ENCODE measurements at places on chromosomes 3 and 15.

- DNase-seq, result no peak
Measured at GRCh38 chr3:126921085-126921824, 61.7 kb upstream of the PLXNA1 start.

- DNase-seq, result no peak
Measured at GRCh38 chr3:99482191-99482590, 156.2 kb upstream of the COL8A1 start.

- no peak for DNase-seq
Measured at GRCh38 chr3:111616417-111617105, 21.4 kb upstream of the ZBED2 start.

DNA sequence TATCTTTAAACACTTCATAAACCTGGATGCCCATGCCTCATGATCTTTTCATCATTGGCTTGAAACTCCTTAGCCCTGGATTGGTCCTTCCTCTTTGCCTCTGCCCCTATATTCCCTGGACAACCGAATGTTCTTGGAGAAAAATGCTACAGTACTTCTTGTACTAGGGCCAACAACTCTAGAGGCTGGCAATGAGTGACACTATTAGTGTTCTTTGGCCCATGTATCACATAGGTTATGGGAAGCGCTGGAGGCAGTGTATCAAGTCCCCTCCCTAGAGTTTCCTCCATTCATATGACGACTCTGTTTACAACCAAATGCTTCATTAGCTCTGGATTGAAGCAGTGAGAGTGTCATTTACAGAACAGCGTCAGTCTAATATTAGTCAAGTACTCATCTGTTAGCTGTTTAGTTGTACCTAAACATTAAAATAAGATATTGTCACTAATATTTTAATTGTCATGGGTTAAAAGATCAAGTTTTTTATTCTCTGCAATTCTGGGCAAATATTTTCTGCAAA, 66.4 kb upstream of the MYO5C start:
- DNase-seq, result no peak

GRCh38 chr3:41290736-41291135, 91.4 kb downstream of the CTNNB1 start:
- no peak for DNase-seq

DNA sequence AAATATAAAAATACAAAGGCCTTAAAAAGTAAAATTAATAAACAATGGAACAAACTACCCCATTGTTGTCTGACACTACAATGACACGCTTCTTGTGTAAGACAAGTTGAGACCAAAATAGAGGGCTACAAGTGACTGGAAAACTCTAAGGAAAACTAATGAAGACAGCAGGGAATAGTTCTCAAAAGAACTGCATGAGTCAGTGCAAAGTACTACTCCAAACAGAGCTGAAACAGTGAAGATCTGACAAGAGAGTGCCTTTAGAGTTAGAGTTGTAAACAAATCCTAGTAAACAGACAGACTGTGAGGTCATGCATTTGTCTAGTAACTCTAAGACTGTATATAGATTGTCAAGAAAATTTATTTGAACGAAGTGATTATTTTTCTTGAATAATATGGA, 233.9 kb downstream of the BBX start:
- no peak for DNase-seq

GRCh38 chr3:116020495-116020894, 397.2 kb downstream of the GAP43 start:
- DNase-seq, result no peak

- DNase-seq, result no peak
Measured at GRCh38 chr3:129059311-129059958, 1.1 kb upstream of the GP9 start.

DNA sequence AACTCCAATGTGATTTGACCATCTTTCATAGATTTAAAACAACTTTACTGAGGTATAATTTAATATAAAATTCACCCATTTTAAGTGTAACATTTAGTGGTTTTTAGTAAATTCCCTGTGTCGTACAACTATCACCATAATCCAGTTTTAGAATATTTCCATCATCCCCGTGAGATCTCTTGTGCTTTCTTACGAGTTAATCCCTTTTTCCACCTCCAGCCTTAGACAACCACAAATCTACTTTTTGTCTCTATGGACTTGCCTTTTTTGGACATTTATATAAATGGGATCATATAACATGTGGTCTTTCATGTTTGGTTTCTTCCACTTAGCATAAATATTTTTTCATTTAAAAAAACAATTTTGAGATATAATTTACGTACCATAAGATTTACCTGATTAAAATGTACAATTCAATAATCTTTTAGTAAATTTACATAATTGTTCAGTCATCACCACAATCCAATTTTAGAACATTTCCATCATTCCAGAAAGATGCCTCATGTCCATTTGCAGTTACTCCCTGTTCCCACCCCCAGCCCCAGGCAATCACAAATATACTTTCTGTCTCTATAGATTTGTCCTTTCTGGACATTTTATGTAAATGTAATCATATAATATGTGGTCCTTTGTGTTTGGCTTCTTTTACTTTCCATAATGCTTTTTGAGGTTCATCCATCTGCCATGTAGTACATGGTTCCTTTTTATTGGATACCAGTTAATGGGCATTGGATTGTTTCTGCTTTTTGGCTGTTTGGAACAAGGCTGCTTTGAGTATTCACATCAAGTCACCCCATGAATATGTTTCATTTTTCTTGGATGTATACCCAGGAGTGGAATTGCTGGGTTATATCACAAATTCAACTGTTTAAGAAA, 3.1 kb downstream of the OXSR1 start:
- DNase-seq, result no peak

DNA sequence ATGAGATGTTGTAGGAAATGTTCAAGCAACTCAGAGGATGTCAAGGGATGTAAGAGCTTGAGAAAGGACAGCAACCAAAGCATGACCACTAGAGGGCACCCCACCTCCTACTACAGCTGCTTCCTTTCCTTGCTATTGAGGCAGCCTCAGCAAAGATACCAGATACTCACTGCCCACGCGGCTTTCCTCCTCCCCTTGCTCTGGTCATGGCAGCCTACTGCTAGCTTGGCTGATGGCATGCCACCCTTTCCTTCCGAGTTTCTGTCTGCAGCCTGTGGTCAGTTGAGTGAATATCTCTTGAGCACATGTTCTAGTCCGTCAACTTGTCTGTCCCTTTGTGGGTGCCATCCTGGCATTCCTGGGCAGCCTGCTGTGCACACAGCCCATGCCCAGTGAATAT, 4.4 kb upstream of the CXCR6 start:
- peak; percentile 92 for DNase-seq

- DNase-seq, result no peak
Measured at GRCh38 chr3:94258851-94259250, 196.0 kb downstream of the NSUN3 start.

GRCh38 chr3:142056656-142057330, 92.6 kb downstream of the TFDP2 start:
- no peak for DNase-seq

DNA sequence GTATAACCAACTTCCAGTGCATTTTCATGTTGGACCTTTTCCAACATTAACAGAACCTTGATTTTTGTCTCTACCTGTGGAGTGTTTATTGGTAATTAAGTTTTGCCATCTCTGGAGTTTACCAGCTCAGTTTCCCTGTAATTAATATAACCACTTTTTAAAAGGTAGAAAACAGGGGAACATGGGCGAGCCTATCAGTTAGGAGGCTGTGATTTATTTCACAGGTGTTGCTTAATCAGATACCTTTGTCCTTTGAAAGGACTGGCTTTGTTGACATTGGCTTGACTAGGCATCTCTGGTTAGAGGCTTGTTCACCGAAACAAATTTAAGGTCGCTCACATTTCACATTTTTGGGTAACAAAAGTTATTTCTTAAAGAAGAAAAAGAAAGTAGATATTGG, 622 bp downstream of the NAALADL2 start:
- no peak for DNase-seq

Data from sciatic nerve (tissue), 2 donors.